T-helper 17 cell (primary cell): ENCODE measurements at places on chromosomes 11 and 22.

- DNase-seq, result no peak
Measured at GRCh38 chr11:46391578-46392420, at the start of gene CHRM4. Gene CHRM4, minus strand, starts transcription at chr11:46391776. Its CDS starts 5,219 bp downstream, at chr11:46386557.

GRCh38 chr11:10599388-10600175 lies 31.1 kb upstream of the LYVE1 start:
- DNase-seq, result no peak

- DNase-seq, result peak; percentile 66
Measured at GRCh38 chr11:10459029-10459970, 4.2 kb downstream of the AMPD3 start.

DNA sequence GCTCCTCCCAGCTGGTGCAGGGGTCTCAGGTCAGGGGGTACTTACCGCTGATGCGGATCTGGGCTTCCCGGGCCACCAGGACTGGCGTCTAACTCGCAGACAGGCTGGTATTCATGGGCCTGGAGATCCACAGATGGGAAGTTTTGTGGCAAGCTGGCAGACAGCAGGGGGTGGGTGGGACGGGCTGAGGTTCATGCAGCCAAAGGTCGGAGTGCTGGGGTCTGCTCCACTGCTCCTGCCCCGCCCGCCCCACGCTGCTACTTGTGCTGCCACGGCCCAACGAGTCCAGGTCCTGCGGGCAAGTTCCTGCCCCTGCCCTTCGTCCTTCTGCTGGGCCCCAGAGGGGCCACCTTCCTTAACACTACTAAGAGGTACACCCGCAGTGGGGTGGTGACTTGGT lies 3.1 kb downstream of the ACY3 start:
- DNase-seq, result no peak

DNA sequence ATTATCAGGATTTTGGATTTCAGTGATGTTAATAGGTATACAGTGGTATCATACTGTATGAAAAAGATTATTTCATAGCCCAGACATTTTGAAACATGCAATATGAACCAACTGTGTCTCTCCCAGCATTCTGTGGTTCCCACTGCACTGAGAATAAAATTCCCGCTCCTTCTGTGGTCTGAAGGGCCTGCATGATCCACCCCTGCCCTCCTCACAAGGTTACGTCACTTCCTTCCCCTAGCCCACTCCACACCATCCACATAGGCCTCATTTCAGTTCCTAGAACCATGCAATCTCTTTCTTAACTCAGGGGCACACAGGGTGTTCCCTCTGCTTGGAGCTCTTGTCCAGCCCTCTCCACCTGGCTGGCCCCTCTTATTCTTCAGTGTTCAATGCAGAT lies 103.1 kb downstream of the TSPAN18 start:
- no peak for DNase-seq

GRCh38 chr22:38465673-38466490 lies 2.0 kb upstream of the KDELR3 start:
- no peak for DNase-seq

DNA sequence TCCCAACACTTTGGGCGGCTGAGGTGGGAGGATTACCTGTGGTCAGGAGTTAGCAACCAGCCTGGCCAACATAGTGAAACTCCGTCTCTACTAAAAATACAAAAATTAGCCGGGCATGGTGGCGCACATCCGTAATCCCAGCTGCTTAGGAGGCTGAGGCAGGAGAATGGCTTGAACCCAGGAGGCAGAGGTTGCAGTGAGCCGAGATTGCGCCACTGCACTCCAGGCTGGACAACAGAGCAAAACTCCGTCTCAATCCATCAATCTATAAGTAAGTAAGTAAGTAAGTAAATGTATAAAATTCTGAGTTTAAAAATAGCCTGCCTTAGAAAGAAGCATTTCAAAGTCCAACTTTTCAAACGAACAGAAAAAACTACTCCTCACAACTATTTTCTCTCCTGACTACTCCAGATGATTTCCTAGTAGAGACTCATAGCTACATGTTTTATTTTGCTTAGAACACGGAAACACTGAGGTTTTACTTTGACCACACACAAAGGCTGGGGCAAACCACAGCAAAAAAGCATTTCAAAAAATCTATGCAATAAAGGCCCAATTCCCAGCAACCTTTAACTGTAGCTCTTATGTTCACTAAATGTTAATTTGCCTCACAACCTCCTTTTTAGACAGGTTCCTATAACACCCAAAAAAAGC lies 16.3 kb downstream of the SPTY2D1 start:
- DNase-seq, result peak; percentile 16

DNA sequence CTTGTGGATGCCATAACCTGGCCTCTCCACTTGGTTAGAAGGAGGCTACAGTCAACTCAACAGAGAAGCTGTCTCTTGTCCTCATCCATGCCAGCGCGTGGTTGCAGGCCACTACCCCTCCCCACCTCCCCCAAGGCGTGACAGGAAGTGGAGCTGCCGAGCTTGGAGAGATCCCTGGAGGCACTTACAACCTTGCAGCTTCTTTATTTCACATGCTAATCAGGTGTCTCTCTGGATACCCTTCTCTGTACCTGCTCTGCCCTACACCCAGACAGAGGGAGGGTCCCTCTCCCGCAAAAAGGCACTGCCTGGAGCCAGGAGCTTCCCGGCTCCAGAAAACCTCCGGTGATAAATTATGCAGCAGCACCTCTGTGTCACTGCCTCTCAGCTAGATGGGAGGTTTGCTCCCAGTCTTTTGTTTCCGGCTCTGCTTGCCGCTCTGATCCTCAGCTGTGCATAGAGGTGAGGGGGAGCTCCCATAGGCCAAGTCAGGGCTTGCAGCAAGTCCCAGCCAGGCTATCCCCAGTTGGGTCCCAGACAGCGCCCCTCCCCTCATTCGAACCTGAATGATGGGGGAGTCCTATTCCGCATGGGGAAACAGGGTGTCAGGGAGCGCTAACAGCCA lies 5.7 kb downstream of the LRP4 start:
- DNase-seq, result no peak

DNA sequence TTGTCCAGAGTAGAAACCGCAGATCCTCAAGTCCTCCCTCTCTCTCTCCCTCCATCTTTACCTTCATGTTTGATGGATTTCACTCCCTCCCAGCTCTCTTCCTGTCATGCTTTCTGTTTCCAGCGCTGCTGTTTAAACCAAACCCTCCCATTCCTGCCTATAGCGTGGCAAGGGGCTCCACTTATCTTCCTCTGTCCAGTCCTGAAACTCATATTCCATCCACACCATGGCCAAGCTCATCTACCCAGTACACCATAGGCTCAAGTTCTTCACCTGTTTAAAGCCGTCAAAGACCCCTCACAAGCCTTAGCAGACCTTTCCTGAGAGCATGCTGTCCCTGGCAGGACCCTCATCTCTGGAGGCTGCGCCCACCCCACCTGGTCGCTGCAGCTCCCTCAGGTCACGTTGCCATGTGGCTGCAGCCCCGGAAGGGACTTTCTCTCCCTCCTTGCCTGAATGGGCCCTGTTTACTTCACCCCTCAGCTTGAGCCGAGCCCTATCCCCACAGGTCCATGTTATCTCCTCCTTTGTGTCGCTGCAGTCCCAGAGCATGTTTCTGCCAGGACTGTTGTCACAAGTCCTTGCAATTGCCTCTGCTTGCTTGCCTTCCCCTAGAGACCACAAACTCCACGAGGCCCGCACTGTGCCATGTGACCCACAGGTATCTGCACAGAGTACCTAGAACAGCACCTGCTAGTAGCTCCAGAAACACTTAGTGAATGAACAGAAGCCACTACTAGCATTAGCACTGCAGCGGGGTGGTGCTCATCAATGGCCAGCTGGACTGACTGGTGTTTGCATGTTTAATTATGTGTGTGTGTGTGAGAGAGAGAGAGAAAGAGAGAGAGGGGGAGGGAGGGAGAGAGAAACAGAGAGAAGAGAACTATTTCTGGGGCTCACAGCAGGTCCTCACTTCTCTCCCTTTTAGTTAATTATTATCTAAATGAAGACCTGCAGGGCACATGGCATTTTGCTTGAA lies 149.4 kb upstream of the SNX19 start:
- no peak for DNase-seq

DNA sequence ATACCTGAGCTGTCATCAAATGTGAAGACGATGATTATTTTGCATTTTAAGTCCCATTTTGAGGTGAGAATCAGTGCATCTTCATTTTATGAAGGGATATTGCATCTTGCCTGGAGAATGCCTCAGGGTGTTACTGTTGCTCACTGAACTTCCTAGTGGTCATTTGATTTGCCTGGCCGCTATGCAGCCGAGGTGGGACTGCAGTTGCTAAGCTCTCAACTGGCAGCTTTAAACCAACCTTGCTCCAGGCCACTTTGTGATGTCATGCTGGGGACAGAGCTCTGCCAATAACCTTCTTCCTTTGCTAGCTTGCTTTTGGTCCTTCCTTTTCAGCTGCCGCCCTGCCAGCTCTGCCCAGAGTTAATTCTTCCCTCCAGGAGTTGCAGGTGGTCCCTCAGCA lies 409.4 kb upstream of the B3GAT1 start:
- DNase-seq, result no peak

DNA sequence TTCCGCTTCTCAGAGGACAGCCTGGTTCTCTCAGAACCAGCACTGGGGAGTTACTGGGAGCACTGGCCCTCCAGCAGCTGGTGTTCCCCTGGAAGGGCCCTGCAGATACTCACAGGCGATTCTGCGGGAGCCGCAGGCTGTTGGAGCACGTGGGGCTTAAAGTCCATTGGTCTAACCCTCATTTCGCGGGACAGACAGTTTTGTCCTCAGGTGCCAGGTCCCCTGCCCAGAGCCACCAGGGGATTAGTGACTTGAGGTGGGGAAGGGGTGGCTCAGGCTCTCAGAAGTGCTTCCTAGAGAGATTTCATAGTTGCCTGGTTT lies 53.9 kb downstream of the CACNA1I start:
- DNase-seq, result no peak
